Caudate nucleus (tissue), 63 donors: ENCODE measurements at places on chromosomes 6 and 20.

- DNase-seq, result no peak
These were observed 45.8 kb downstream of the SNX9 start for GRCh38 chr6:157868835-157869234.

- no peak for DNase-seq
These were observed 295.5 kb downstream of the TAF4 start for GRCh38 chr20:61770113-61770585.

GRCh38 chr20:22556565-22557056 is 27.8 kb downstream of the FOXA2 start:
- no peak for DNase-seq

DNA sequence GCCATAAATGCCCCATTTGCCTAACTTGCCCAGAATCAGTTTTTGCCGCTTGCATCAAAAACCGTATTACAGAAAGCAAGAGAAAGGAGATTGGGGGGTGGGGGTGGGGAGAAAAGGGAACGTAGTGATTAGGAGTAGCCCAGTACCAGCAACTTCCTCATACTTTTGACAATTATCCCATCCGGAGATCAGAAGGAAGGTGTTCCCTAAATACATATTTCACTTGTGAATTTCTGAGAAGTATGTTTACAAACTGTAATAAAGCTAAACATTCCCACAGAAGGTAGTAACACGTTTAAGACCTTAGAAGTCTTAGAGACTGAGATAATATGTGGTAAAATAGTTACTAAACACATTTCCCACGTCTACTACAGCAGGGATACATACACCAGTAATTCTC is 14.5 kb downstream of the PREP start:
- DNase-seq, result no peak

GRCh38 chr6:151093706-151094105 is 146.1 kb upstream of the AKAP12 start:
- DNase-seq, result no peak

DNA sequence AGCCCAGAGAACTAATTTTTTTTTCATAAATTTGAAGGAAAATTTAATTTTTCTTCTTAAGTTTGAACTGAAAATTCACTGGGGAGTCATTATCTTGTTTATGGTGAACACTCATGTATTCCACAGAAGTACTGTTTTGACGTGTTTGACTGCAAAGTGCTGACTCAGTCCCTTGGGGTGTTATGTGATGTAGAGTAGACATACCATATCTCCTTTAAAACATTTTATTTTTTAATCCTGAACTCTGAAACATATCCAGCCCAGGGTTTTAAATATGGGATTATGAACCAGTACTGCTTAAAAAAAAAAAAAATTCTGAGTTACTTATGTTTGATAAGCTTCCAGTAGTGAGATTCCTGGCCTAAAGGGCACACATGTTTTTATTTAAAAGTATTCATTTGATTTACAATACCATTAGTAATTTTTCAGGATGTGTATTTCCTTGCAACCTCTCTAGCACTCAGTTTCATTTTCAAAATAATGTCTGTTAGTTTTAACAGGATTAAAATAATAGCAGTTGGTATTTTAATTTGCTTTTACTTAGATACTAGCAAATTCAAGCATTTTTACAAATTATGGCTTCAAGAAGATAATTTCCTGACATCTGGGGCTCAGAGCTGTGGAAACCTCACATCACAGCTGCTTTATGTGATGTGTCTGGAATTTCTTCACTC is 81.7 kb upstream of the PDE10A start:
- DNase-seq, result no peak

- DNase-seq, result no peak
These were observed 54.4 kb downstream of the FKBP5 start for GRCh38 chr6:35634316-35634715.

DNA sequence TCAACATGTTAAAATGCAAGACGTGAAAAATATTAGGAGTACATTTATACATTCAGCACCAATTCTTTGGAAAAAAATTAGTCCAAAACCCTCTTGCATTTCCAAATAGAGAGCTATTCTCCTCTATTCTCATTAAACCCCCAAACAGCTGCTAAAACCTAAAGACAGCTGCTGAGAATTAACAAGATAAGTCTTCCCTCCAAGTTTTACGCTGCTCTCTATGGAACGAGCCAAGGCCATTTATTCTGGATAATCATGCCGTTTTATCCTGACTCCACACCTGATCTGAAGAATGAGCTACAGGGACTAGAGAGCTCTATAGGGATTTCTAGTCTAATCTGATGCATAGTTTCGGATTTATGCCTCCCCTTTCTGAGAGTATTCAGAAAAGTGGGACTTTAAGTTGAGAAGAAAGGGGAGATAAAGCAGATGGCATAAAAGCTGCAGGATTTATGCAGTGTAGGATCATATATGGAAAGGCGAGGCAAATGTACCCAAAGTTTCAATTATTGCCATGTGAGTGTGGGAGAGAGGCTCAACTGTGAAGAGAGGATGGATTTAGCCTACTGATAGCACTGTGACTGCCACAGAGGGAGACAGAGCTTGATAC is 64.7 kb upstream of the HS3ST5 start:
- no peak for DNase-seq
